Foreskin keratinocyte (primary cell): ENCODE measurements at places on chromosomes 1 and 21.

DNA sequence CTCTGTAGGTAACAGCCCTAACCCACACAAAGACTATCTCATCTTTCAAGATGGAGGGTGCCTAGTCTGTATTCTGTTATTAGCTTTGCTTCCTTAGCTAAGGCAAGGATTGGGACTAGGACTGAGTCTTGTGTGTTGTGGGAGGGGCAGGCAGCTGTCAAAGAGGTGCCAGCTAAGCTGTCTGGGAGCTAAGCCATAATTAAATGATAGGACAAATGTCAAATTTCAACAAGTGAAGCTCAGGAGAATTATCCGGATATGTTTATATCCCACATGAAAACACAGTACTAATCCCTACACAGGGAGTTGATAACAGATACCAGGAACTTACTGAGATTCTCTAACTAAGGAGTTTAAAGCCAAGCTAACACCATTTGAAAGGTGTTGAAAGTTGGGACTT is 70.5 kb upstream of the NGF start:
- no peak for DNase-seq

- DNase-seq, result peak; percentile 8
Observed at GRCh38 chr1:20660847-20661206, 342 bp downstream of the DDOST start.

GRCh38 chr1:64166629-64167028 is 36.8 kb upstream of the UBE2U start:
- no peak for DNase-seq

DNA sequence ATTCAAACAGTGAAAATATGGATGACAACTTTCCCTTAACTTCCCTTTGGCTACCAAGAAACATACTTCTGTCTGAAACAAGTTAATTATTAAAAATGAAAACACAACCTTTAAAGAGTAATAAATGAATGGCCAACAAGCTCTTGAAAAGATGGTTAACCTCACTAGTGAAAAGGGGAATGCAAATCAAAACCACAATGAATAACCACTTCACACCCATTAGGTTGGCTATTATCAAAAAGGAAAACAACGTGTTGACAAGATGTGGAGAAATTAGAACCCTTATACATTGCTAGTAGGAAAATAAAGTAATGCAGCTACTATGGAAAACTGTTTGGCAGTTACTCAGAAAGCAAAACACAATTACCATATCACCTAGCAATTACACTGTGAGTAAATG is 14.1 kb downstream of the COP1 start:
- DNase-seq, result no peak

DNA sequence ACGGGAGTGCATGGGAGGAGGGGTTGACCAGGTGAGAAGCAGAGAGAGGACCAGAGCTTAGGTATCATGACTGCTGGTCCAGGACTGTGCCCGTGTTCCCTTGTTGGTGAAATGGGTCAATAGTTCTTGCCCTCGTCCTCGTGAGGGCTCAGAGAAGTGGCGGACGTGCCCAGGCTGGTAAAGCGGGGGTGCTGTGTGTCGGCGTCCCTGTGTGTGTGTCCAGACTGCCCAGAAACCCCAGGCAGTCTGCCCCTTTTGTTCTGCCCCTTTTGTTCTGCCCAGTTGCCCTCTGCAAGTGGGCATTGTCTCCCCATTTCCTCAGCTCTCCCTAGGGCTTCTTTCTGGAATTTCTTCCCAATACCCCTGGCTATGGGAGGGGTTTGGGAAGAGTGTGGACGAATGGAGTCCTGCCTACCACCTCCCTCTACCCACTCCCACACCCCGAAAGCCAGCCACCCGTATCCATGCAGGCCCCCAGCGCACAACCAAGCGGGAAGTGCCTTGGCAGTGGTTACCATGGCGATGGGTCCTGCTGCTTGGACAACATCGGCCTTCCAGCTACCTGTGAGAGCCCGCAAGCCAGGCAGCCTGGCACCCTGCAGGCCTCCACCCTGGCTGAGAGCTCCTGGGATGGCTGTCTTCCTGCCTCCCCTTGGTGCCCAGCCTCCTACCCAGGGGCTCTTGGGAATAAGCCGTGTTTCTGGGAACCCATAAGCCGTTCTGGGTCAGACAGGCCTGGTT is 34.7 kb downstream of the ACOT11 start:
- DNase-seq, result no peak
